ENCODE measurements at places on chromosomes 5 and 9.

GRCh38 chr5:118761814-118762213 lies 226.5 kb downstream of the DTWD2 start:
- H3K36me3 ChIP-seq, result no peaks in the 10 kb centered on the region
- no peaks in the 10 kb centered on the region for H3K4me1 ChIP-seq
- no peak overlapping the region for H3K27ac ChIP-seq
- DNase-seq, result no peak

DNA sequence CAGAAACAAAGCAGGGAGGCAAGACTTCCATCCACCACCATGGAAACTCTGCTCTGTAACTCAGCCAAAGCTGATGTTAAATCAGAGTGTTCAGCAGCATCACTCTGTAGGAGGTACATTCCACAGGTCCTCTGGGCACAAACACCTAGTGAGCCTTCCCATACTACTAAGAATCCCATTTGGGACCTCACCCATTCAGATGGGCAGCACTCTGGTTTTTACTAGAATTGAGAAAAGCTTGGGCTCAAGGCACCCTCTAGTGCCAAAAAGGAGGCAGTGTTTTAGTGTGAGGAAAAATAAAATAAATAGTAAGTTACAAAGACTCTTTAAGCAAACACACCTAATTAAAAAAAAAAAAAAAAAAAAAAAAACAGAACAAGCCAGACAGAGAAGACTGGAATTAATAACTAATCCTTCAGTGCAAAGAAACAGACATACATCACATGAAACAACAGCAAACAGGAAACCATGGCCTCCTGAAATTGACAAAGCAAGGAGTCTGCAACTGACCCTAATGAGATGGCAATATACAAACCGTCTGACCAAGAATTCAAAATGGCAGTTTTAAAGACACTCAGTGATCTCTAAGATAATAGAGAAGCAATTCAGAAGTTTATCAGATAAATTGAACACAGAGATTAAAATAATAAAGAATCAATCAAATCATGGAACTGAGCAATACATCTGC lies 159.5 kb downstream of the GNA14 start:
- no peak overlapping the region for H3K4me3 ChIP-seq
- H3K36me3 ChIP-seq, result no peaks in the 10 kb centered on the region
- no peak for DNase-seq
- no peaks in the 10 kb centered on the region for H3K27me3 ChIP-seq
- no peaks in the 10 kb centered on the region for H3K4me1 ChIP-seq

DNA sequence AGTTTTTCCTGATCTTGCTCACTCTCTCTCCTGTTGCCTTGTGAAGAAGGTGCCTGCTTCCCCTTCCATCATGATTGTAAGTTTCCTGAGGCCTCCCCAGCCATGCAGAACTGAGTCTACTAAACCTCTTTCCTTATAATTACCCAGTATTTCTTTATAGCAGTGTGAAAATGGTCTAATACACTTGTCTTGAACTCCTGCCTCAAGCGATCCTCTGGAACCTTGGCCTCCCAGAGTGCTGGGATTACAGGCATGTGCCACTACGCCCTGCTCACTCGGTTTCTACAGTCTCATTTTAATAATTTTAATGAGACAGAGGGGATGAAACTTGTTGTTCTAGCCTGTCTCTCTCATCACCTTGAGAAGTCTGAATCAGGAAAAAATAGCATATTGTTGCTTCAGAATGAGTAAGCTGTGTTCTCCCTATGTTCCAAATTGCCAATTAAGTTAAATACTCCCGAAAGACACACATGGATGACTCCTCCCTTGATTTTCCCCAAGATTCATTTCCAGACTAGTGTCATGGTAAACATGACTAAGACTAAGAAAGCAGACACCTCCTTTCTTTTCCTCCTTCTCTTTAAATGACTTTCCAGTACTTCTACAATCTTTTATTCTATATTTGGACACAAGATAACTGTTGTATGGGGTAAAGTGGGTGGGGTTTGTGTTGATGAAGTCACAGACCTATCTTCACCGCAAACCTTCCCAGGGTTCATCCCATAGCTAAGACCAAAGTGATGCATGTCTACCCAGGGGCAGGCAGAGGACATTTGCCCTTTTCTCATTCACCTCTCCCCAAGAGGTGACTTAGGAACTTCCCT lies 7.8 kb upstream of the DNAJC18 start:
- no peaks in the 10 kb centered on the region for H3K36me3 ChIP-seq
- peaks cover 8% of the 10 kb centered on the region for H3K27me3 ChIP-seq
- no peaks in the 10 kb centered on the region for H3K4me1 ChIP-seq
- no peak overlapping the region for H3K4me3 ChIP-seq
- no peak overlapping the region for H3K27ac ChIP-seq
- DNase-seq, result no peak

- no peak overlapping the region for H3K27ac ChIP-seq
- H3K36me3 ChIP-seq, result no peaks in the 10 kb centered on the region
- H3K27me3 ChIP-seq, result no peaks in the 10 kb centered on the region
- no peak overlapping the region for H3K4me3 ChIP-seq
- DNase-seq, result no peak
These were observed 109.9 kb downstream of the GABBR2 start for GRCh38 chr9:98598861-98599260.

- DNase-seq, result peak; percentile 25
- no peaks in the 10 kb centered on the region for H3K36me3 ChIP-seq
- peaks cover 38% of the 10 kb centered on the region for H3K4me1 ChIP-seq
- no peaks in the 10 kb centered on the region for H3K27me3 ChIP-seq
These were observed 85.8 kb downstream of the RIC1 start for GRCh38 chr9:5714501-5715401.
